ENCODE measurements at places on chromosomes 6 and 20. TPM values are rescaled to one million over a fixed set of nuclear protein-coding genes. Genes with fewer than 3 reads are reported as not detected.
A peak's percentile ranks its signal among the peaks of the same experiment; 100 is the strongest.

GRCh38 chr6:120587381-120587780 is 746.9 kb downstream of the TBC1D32 start:
- no peak for DNase-seq

DNA sequence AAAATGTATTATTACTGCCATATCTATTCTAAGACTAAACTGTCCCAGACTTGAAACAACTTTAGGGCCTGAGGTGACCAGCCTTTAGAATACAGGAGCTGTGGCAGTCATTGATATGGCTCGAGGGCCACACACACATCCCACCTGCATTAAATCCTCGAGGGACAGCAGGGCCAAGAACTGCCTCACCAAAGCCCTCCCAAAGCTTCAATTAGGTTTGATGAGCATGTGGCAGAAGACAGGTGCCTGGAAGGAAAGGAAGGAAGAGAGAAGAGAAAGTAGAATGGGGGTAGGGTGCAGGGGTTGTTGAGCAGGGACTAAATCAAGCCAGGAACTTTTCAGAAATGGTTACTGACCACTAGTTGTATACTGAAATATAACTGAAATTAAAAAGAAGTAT is 115.0 kb downstream of the PDSS2 start:
- no peak for DNase-seq

- DNase-seq, result no peak
Measured at GRCh38 chr6:113292646-113293422, 564.3 kb upstream of the MARCKS start.

- DNase-seq, result no peak
Measured at GRCh38 chr6:80249897-80250296, 143.4 kb downstream of the BCKDHB start.

- DNase-seq, result no peak
Measured at GRCh38 chr20:57666106-57666833, 43.5 kb downstream of the PMEPA1 start.

GRCh38 chr6:1055015-1055921 is 256.6 kb upstream of the FOXQ1 start:
- no peak for DNase-seq

GRCh38 chr6:141265756-141266623 is 866.7 kb upstream of the GJE1 start:
- DNase-seq, result no peak

DNA sequence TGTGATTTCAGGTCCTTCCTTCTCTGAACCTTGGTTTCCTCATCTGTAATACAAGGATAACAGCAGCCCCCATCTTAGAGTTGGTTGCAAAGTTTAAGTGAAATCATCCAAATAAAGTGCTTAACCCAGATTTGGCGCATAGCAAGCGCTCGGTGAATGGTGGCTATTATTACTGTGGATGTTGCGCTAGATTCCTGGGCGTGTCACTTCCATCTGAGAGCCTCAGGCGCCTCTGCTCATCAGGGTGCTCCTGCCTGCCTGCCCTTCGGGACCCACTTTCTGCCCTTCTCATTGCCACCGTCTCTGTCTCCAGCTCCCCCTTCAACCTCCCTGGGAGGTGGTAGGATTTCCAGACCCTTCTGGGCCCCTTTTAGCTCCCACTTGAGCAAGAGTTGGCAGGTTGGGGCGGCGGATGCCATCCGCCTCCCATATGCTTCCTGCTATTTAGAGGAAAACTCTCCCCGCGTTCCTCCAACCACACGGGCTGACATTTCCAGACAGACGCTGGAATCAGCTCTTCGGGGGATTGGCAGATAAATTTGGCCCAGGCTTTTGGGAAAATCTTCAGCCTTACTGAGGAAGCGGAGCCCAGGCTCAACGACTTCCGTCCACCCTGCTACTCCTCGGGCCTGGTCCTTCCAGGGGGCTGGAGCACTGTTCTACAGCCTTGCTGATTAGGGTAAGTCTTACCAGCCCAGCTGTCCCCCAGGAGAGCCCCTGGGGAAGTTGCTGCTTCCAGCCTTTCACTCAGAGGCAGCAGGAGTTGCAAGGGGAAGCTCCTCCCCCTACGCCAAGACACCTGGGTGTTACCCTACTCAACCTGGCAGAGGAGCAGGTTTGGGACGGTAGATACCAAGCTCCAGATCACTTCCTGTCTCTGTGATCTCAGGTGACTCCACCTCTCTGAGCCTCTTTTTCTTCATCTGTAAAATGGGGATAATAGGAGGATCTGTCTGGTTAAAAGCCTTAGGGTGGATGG is 71.5 kb downstream of the DLGAP4 start:
- DNase-seq, result no peak

DNA sequence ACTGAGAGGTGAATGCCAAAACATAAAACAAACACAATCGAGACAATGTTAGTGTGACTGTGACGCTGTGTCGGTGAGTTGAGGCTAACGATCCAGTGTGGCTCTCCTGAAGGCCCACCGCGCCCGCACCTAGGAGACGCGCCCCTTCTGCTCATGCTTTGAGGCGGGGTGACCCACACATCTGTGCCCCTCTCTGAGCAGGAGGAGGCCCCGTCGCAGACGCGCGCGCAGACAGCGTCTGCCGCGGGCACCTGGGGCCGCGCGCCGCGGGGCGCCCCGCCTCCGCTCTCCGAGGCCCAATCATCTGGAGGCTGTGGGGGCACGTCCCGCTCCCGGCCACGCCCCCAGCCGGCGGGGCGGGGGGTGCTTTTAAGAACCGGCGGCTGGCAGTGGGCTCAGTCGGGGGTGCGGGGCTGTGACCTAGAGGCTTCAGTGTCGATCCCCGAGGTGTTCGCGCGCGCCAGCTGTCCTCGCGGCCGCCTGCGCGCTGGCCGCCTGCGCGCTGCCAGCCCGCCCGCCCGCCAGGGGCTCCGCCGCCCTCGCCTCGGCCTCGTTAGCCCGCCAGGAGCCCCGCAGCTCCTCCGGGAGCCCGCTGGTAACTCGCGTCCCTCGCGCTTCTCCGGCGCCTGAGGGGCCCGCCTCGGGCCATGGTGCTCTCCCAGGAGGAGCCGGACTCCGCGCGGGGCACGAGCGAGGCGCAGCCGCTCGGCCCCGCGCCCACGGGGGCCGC is at the start of gene SLC16A10:
TSS of gene SLC16A10 (plus strand) at position 398 of the 730 bp plus-strand sequence. CDS start at position 648, 250 bp downstream.
- DNase-seq, result peak; percentile 74

DNA sequence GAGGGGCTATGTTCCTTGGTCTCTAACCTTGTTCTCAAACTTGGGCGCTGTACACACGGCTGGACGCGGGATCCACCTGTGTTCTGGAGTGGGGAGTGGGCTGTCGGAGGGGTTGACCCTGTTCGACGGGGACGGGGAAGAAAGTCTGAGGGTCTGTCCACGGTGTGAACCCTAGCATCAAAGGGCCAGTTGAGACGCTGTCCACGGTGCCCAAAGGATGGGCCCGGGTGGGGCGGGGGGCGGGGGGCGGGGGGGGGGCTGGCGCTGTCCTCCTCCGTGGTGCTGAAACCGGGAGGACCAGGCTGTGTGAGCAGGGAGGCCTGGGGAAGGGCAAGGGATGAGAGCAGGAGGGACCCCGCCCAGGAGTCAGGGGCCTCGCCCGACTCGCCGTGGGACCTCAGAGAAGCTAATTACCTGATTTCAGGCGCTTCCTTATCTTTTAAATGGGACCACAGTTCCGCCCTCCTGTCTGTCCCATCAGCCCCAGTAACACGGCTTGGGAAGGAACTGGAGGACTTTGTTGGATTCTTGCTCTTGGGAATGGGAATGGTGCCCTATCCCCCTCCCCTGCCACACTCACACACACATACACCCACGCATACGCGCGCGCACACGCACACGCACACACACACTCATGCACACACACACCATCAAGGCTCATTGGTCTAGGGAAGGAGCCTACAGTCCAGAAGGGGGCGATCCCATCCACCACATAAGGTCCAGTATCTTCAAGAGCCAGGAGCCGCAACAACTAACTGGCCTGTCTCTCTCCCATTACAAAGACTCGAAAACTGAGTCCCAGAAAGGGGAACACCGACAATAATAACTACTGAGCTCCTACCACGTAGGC is 1.0 kb upstream of the VSTM2L start:
- no peak for DNase-seq

- DNase-seq, result no peak
Measured at GRCh38 chr6:11764250-11764604, 14.4 kb downstream of the ADTRP start.

- no peak for DNase-seq
Measured at GRCh38 chr6:71038711-71039344, 82.0 kb upstream of the B3GAT2 start.

- DNase-seq, result no peak
Measured at GRCh38 chr6:83879746-83880145, 20.3 kb downstream of the CYB5R4 start.

- DNase-seq, result no peak
Measured at GRCh38 chr6:118281291-118281690, 266.8 kb upstream of the PLN start.

DNA sequence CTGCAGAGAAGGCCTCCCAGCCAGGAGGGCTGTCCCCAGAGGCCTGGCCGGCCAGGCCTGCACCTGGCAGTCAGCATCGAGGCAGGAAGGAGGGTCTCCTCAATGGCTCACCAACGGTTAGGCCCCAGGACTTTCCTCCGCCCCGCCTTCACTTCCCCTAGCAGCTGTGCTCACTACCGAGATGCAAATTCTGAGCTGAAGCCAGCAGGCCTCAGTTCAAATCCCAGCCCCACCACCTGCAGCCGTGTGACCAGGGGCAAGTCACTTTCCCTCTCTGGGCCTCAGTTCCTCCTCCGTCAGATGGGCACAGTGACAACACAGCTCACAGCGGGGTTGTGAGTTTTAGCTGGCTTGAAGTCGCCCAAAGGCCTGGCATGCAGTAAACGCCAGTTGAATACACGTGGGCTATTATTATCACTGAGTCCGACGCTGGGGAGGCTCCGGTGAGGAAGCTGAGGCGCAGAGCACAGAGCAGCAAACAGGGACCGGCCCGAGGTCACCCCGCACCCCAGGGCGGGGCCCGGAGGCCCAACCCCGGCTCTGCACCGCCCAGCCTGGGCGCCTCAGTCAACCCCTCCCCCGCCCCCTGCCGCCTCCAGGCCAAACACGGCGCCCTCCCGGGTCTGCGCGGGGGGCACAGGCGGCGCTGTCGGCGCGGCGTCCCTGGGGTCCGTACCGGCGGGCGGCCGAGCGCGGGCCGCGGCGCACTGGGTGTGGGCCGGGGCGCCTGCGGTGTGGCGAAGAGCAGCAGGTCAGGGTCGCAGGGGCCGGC is 671 bp downstream of the E2F1 start:
- DNase-seq, result no peak

DNA sequence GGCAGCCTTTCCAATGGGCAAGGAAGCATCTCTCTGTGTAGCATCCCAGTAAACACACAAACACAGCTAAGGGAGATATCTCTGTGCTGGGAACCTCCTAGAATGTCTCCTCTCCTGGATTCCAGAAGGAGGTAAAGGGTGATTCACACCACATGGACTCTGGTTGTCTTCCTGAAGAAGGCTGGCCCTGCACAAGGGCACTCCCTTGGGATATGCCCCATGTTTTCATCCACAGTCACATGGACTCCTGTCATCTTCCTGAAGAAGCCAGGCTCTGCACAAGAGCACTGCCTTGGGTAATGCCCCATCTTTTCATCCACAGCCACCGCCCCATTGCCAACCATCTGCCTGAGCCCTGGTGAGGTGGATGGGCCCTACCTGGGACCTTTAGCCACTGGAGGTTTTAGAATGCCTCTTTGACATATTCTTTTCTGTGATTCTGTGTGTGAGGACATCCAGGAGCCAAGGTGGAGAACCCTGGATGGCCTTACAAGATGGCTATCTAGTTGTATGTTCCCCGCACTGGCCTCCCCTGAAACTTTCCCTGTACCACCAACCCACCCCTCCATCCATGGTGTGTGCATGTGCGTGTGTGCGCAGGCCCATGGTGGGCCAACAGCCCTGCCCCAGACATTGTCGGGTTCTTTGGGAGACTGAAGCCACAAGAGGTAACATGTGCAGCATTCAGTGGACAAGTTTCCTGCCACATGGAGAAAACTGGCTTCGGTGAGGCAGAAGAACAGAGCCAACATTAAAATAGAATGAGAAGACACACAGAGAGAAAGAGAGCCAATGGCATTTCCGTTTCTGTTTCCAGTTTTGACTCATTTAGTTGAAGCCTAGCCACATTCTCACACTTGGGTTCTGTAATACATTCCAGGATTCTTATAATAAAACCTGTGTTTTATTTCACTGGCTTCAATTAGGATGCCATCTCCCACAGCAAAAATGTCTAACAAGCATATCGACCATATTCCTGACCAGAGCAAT is 110.2 kb upstream of the CST7 start:
- no peak for DNase-seq

DNA sequence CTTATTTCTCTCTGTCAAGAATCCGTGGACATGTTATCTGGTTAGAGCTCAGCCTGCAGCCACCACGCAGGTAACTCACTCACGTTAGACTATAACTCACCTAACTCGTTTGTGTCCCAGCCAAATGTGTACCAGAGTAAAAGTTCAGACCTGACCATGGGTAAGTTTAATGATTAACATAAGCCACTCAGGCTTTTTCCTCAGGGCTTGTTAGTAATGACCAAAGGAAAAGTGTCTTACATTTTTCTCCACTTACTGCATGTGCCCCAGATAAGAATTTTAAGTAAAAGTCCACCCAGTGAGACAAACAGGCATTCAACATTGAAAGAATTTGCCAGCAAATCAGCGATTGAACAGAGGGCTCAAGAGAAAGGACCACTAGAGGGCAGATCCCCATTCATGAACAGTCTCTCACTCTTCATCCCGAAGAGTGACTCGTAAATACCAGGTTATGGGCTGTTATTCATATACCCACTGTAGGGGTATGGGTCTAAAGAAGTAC is at the start of gene PKHD1:
TSS of gene PKHD1 (minus strand) at position 116 of the 502 bp plus-strand sequence. CDS start 2,680 bp downstream, outside the sequence.
- DNase-seq, result peak; percentile 55

GRCh38 chr6:343960-344815 is 47.4 kb upstream of the IRF4 start:
- DNase-seq, result no peak

DNA sequence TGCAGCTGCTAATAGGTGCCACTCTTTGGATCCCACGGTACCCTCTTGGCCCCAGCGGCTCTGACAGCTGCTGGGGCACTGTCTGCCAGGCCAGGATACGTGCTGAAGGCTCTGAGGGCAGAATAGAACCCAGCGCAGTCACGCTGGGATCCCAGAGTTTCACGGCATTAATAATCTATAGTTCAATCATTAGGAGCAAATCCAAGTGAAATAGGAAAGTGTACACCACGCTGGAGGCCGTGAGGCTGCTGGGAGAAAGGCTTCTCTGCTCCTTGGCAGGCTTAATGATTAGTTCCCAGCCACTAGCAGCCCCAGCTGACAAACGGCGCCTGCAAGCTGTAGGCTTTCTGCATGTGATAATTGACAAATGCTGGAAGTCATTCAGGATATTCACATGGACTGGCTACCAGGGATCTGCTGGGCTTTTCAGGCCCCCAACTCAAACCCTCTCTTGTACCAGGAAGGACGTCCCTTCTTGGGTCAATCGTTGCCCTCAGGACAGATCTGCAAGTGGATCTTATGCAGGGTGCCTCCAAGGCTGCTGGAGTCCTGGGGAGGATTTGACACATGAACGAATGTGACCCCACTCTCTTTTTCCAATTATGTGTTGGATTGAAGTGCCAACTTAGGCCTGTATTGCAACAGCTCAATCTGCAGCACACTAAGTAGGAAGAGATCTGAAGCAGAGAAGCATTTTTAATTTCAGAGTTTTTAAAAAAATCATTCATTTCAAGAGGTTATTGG is 50.1 kb upstream of the INSM1 start:
- DNase-seq, result no peak

GRCh38 chr6:28944412-28944865 is 20.7 kb upstream of the TRIM27 start:
- DNase-seq, result peak; percentile 67

GRCh38 chr6:133871131-133871530 is 17.8 kb upstream of the TCF21 start:
- DNase-seq, result no peak

PNPLA1 gene
- 2.8 TPM for polyA plus RNA-seq

SLCO4A1 gene
- polyA plus RNA-seq, result 2.8 TPM

C6orf15 gene
- not detected for polyA plus RNA-seq

C6orf132 gene
- polyA plus RNA-seq, result 4.2 TPM

WFDC2 gene
- polyA plus RNA-seq, result 215 TPM

RAET1L gene
- not detected for polyA plus RNA-seq

ZC3H12D gene
- 0.54 TPM for polyA plus RNA-seq

XKR7 gene
- polyA plus RNA-seq, result 0.26 TPM
